Activated CD4-positive, alpha-beta T cell treated with anti-CD3 and anti-CD28 coated beads, Interleukin-2, amount 50 U/mL, for 48 hours (primary cell): ENCODE measurements at places on chromosomes 4 and X.
A peak's percentile ranks its signal among the peaks of the same experiment; 100 is the strongest.

GRCh38 chrX:20664774-20665173, 398.1 kb upstream of the RPS6KA3 start:
- no peak for DNase-seq

- no peak for DNase-seq
Measured at GRCh38 chr4:64777286-64777685, 368.0 kb upstream of the TECRL start.

DNA sequence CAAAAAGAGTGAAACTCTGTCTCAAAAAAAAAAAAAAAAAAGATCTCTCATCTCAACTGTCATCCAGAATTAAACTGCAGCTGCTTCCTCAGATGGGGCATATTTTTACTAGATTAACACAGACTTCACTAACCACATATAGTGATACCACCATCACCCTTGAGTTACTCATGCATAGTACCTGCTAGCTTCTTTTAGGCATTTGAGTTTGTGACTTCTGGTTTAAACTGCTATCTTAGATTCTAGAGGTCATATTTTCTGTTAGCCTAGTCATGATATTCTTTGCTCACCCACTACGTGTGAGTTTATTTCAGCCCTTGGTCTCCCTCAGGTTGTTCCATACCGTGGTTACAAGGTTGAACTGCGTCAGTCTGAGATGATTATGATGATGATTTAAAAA, 154.9 kb upstream of the BMP3 start:
- DNase-seq: no peak

DNA sequence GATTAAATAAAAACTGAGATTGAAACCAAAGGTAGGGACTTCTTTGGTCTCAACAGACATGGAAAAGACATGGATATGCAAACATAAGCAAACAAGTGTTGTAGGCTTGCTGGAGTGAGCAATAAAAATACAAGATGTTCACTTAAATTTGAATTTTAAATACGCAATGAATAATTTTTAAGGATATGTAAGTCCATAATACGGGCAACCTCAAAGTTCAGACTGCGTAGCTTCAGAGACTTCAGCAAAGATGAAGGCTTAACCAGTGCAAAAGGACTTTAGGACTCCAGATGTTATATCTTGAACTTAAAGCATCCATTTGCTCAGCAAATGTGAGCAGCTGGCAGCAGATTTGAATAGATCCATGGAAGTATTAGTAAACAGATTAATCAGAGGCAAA, 549.3 kb downstream of the ARAP2 start:
- no peak for DNase-seq

GRCh38 chrX:130626521-130626920, 224.7 kb downstream of the RBMX2 start:
- DNase-seq: no peak

DNA sequence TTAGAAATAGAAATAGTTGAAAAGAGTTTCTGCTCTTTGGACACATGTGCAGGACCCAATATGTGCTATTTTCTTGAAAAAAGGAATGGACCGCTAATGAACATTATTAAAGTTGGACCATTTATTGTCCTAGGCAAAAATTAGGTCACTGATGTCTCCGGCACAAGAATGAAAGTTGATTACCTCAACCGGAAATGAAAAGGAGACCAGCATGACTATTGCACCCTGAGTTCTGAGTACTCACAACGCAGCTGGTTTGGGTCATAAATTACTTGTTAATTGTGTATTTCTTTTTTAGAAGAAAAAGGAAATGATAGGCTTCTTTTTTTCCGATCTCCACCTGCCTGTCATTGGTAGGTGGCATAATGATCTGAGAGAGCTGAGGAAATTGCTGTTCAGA, 232.7 kb downstream of the ARHGAP24 start:
- DNase-seq: no peak

DNA sequence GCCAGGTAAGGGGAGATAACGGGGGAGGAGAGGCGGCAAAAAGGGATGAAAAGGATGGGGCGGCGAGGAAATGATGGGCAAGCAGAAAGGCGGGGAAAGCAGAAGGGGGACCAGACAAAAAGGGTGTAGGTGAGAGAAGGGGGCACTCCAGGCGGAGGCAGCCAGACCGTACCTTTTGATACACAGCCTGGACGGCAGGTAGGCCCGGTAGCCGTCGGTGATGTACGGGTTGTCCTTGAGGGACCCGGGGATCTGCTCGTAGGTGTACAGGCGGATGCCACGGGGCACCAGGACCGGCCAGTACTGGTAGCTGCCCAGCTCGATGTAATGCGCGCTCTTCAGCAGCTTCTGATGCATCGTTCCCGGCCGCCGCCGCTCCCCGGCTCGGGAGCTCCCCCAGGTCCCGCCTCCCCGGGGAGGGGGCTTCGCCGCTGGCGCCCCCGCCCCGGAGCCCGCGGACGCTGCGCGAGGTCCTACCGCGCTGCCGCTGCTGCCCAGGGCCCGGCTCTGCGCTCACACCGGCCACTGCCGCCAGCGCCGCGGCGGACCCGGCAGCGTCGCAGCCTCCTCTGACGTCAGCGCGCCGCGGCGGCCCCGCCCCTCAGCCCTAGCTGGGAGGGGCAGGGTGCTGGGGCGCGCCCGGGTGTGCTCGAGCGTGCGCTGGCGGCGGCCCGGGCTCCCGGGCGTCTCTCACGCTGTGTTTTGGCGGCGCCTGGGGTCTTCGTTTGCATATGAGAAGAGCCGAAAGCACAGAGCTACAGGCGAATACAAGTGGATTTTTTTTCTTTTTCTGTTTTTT, at the start of gene PAQR3:
PAQR3 (minus strand) TSS at position 571 of the 799 bp plus-strand sequence; CDS start at position 357, 214 bp downstream.
- peak; percentile 85 for DNase-seq

GRCh38 chr4:38985410-38986100, 46.7 kb downstream of the TMEM156 start:
- DNase-seq: no peak

- no peak for DNase-seq
Measured at GRCh38 chrX:22323541-22323940, 50.8 kb downstream of the CBLL2 start.

- DNase-seq: no peak
Measured at GRCh38 chr4:73679836-73680235, 59.6 kb upstream of the RASSF6 start.
